ENCODE measurements at places on chromosomes 2 and 18.

GRCh38 chr2:241229563-241230401, 41.3 kb downstream of the ANO7 start:
- DNase-seq: no peak

DNA sequence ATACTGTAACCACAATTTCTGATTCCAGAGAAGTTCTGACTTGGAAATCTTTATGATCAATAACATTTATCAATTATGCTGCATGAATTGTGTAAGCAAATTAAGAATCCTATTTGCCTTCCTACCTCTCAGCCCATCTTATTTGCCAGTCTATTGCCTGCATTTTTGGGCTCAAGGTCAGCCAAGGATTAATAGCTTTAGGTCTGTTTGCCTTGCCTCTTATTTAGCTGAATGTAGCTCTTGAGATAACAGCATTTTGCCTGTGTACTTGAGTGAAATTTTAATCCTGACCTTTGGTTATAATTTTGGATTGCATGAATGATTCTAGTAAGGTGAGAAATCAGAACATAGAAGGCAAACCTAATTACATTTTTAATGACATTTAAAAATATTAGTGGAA, 51.2 kb downstream of the MYO3B start:
- DNase-seq: no peak

DNA sequence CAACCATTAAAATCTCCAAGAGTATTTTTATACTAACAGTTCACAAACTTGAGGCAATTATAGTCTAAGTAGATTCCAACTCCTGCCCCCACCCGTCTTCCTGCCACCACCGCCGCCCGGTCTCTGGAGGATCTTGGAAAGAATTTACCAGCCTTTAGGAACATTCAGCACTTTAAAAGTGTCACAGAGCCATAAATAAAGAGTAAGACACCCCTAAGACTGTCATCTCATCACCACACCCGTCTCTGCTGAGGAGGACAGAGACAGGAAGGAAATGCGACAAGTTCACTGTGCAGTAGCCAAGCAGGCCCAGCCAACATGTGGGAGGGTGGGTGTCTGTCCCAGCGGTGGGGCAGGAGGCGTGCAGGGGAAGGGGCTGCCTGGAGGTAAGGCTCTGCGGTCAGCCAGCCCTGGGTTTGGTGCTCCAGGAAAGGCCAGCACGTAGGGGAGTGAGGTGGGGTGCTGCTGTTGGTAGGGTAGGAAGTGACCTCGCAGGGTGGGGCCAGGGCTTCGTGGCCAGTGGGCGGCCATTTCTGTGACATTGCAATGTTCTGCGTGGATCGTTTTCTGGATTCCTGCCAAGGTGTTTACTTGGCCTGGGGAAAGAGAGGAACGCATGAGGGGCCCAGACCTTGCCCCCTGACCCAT, 111.6 kb downstream of the FAM210A start:
- no peak for DNase-seq

DNA sequence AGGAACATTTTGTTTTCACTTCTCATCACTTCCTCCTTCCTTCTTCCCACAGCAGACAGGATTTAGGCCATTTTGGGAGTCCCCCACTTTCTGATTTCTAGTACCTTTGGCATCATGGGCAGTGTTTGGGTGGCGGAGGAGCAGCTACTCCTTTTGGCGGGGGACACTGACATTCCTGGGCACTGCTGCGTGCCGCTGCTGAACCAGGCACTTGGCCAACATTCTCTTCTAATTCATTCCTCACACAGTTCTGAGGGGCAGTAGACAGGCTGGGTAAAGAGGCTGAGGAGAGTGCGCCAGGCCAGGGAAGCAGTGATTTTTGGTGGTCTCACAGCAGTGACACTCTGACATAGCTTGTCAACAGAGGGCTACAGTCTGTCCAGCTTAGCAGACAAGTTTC, 270.2 kb downstream of the LOXHD1 start:
- DNase-seq: no peak

GRCh38 chr18:79792096-79792987, 5.4 kb upstream of the KCNG2 start:
- no peak for DNase-seq

- DNase-seq: peak; percentile 91
Observed at GRCh38 chr2:75605770-75606529, 40.6 kb upstream of the MRPL19 start.

Measured in AG09319 (cell line).